Sciatic nerve (tissue), 2 donors: ENCODE measurements at places on chromosomes 7 and 10. TPM values are rescaled to one million over a fixed set of nuclear protein-coding genes. Genes with fewer than 3 reads are reported as not detected.
A peak's percentile ranks its signal among the peaks of the same experiment; 100 is the strongest.

The UPP1 gene
- 24.3 TPM for total RNA-seq

The GRID1 gene
- 15.4 TPM for total RNA-seq

The VSTM2A gene
- total RNA-seq = not detected

The FRMPD2 gene
- 0.13 TPM for total RNA-seq

The NKX2-3 gene
- total RNA-seq = not detected

The PDK4 gene
- total RNA-seq = 61.9 TPM

The SLC26A3 gene
- not detected for total RNA-seq

The IGFBP1 gene
- not detected for total RNA-seq

The MDH2 gene
- total RNA-seq = 74.9 TPM

The WDR86 gene
- 101 TPM for total RNA-seq

The NYAP1 gene
- 9.1 TPM for total RNA-seq

The PNLIPRP2 gene
- 1.6 TPM for total RNA-seq

DNA sequence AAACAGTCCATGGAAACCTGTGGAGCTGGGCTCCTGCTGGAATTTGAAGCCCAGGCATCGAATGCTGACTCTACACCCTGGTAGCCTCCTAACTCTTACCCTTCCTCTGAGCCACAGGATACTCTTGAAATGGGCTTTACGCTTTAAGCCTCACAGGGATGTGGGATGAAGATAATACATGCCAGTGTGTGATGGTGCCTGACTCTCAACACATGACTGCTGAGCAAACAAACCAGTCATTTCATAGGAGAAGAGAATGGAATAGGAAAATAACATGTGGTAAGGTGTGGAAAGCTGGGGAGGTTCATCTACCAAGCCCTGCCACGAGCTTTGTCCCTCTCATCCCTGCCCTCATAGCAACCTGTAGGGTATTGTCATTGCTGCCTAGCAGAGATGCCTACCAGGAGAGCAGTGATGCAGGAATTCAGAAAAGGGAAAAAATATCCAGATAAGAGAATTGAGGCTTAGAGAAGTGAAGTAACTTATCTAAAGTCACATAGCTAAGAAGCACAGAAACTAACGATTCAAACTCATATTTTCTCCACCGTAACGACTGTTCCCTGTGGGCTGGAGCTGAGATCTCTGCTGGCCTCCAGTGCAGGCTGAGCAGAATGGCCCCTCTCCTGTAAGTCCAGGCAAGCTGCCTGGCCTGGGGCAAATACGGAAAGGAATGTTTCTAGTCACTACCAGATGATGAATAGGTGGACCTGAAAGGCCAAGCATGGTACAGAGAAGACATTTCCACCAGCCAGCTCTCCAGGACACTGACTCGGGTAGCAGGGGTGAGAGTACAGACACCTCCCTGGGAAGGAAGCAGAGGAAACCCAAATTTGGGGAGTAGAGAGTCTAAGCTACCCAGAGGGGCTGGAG is 90.2 kb upstream of the DUSP5 start:
- no peak for DNase-seq

GRCh38 chr7:36951257-36951697 is 227.0 kb upstream of the AOAH start:
- no peak for DNase-seq

DNA sequence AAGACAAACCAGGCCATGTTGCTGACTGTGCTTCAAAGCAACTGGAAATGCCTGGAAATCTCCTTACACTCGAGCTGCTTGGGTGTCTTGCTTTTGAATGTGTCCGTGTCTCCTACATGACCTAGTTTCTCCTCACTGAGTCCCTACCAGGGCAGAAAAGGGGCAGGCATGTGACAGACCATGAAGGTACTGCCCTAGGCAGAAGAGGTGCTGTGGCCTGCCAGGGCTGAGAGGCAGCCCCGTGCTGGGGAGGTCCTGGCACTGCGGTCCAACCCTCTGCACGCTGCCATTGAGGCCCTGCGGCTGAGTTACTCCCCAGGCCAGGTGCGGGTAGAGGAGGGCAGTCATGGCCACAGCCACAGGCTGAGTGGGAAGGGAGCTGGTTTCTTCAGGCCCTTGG is 159.3 kb downstream of the LYZL1 start:
- no peak for DNase-seq

- DNase-seq = no peak
These were observed 28.7 kb upstream of the RSBN1L start for GRCh38 chr7:77667459-77668086.

DNA sequence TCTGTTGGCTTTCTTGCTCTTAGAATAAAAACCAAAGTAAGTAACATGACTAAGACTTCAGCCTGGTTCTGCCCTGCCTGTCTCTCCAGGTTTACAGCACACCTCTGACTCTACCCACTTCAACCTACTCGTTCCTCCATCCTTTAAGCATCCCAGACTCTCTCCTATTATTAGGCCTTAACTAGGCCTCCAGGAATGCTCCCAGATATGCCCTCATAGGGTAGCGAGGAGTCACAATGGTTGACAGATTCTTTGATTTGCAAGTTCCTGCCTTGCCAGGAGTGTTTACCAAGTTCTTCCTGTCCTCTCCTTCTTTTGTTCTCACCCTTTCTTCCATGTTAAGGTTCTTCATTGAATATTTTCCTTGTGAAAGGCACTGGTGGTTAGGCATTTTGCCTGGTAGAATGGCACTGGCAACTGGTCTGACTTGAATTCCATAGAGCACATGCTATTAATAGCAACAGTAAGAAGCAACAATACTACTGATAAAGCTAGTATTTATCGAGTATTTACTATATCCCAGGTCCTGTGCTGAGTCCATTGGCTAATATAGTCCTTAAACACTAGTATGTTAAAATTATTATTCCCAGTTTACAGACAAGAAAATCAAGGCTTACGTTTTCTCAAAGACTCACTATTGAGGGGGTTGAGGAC is 327.9 kb upstream of the PRKCQ start:
- DNase-seq = no peak

DNA sequence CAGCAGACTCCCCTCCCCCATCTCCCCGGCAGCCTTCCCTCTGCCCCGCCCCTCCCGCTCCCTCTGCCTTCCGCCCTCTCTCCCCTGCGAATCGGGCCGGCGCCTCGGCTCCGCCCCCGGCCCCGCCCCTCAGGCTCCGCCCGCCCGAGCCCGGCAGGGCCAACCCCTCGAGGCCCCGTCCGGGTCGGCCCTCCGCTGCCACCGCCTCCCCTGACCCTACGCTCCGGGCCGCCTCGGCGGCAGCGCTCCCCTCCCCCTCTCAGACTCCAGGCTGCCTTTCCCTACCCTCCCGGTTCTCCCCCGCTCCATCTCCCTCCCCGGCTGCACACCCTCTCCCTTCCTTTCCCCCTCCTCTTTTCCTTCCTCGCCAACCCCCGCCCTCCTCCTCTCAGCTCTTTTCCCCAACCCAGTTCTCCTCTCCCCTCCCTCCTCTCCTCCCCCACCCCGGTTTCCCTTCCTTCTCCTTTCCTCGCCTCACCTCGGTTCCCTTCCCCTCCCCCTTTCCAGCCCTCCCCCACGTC is 1.6 kb downstream of the ZNF467 start:
- peak; percentile 93 for DNase-seq

GRCh38 chr10:30036341-30036740 is 23.0 kb downstream of the JCAD start:
- DNase-seq = no peak

- DNase-seq = no peak
These were observed 826.0 kb downstream of the SORCS1 start for GRCh38 chr10:106338486-106338885.

GRCh38 chr7:39921506-39922175 is 28.4 kb upstream of the CDK13 start:
- no peak for DNase-seq

DNA sequence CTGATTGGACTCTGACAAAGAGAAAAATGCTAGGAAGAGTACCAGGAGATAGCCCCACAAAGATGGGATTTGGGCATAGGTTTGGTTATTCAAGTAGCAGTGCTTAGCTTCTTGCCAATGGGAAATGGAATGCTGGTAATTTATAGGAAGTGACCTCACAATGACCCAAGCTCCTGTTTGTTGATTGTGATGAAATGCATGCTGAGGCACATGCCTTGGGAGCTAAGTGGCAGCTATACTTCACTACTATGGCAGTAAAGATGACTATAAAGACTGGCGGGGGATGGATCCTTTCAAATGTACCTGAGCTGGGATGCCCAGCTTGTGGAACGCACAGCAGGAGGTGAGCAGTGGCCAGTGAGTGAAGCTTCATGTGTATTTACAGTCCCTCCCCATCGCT is 153.8 kb downstream of the ZNF22 start:
- DNase-seq = no peak

DNA sequence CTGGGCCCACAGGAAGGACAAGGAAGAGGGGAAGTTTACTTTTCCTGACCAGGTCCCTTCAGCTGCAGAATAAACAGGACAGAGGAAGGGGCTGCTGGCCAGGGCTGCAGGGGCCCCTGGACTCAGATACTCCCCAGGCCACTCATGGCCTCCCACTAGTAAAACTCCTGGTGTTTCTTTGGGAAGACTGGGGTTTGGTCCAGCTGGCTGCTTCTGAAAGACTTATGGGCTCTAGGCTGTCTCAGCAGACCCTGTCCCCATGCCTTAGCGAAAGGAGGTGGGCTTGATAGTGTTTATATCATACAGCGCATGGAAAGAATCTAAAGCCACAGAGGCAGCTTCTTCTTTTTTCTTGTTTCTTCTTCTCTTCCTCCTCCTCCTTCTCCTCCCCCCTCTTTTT is 56.4 kb downstream of the PALD1 start:
- no peak for DNase-seq

- no peak for DNase-seq
These were observed 62.1 kb upstream of the LYZL2 start for GRCh38 chr10:30691639-30692015.

GRCh38 chr10:86168256-86168655 is 198.3 kb downstream of the GRID1 start:
- DNase-seq = peak; percentile 44

DNA sequence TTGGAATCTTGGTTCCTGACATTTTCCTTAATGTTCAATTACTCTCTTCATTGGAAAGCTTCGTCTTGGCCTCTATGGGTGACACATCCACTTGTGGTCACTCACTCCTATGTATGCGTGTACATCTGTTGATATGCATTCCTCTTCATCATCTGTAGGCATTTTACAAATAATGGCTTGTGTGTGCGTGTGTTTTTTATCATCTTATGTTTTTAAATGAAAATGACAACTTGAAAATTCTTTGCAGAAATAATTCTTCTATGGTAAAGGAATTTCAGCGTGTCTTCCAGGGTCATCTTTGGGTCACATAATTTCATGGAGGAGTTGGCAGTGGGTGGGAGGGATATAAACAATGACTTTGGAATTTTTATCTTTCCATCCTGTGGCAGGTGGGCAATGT is 925.1 kb downstream of the LRMDA start:
- no peak for DNase-seq

- no peak for DNase-seq
These were observed 24.5 kb downstream of the POLL start for GRCh38 chr10:101563497-101564040.

DNA sequence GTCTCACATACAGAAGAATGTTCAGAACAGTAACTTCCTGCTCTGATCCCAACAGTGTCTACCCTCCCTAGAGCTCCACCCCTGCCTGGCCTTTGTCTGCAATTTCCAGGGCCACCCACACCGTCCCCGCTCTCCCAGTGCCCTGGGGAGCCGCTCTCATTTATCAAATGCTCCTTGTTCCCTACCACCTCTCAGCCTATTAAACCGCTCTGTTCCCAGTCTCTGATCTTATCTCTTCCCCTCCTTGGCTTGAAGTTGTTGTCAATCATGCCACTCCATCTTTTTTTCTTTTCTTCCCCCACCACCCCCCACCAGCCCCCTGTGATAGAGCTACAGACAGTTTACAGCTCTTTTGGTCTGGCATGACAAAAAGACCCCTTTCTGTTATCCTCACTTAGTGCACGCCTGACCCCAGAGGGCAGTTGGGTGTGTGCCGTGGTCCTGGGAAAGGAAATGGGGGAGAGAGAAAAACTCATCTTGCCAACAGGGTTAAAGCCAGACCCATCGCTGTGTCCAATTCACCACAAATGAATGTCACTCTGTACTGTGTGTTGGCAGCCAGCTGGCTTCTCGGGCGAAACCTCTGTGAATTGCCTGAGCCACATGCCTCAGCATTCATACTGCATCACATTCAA is 28.8 kb upstream of the HECTD2 start:
- DNase-seq = no peak

DNA sequence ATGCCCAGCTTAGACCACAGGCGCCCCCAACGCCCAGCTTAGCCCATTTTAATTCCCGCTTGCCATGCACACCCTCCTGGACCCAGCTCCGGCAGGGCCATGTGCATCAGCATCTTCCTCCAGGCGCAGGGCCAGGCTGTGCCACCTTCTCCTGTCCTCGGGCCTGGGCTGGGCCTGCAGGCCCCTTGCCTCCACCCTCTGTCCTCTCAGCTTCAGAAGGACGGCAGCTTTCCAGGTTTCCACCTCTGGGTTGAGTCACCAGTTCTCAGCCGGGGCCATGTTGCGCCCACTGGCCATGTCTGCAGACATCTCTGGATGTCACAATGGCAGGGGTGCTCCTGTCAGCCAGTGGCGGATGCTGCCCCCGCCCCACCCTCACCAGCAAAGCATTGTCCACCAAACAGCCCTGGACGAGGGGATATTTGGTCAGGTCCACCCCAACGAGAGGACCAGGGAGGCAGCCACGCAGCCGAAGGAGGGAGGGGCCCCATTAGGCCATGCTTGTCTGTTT is 59.1 kb upstream of the NKX6-2 start:
- DNase-seq = peak; percentile 46

DNA sequence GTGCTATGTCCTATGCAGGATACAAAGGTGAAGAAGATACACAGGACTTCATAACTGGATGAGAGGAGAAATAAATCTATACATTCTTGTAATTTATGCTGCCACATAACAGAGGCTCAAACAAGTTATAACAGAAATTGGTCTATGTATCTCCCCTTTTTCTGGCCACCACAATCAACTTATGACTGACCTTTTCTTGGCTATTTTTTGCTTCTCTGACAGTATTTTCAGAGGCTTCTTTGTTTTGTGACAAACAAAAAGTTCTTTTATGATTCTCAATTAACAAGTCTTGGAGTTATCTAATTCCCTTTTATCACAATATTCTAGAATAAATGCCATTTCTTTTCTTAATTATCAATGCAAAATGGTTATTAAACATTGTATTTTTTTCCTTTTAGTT is 953.0 kb upstream of the ZWINT start:
- DNase-seq = no peak

- peak; percentile 78 for DNase-seq
These were observed 14.7 kb upstream of the C7orf33 start for GRCh38 chr7:148575640-148576411.

- peak; percentile 54 for DNase-seq
These were observed 17.1 kb downstream of the BRAT1 start for GRCh38 chr7:2537981-2538851.

DNA sequence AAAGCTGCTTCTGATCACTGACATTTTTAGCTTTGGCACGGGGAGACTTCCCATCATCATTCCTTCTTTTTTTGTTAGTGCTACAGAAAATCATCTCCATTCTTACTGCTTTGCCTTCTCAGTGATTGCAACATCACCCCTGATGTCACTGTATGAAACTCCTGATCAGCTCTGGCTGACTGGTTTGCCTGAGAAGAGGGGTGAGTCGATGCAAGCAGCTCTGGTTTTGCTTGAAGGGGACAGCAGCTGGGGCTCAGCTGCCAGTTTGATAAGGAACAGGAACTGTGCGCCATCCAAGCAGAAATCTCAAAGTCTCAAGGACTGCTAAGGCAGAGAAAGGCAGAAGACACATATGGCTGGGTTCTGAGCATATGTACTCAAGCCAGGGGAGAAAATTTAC is 808.5 kb upstream of the CELF2 start:
- DNase-seq = no peak

GRCh38 chr10:45464958-45465567 is 91.0 kb downstream of the ALOX5 start:
- DNase-seq = peak; percentile 86
